ENCODE measurements at places on chromosomes 6 and 20.

GRCh38 chr20:4252005-4252404 is 236.6 kb upstream of the RNF24 start:
- DNase-seq, result no peak

- no peak for DNase-seq
Measured at GRCh38 chr6:33772082-33772830, 16.7 kb downstream of the LEMD2 start.

GRCh38 chr6:128672023-128672422 is 151.6 kb upstream of the PTPRK start:
- no peak for DNase-seq

DNA sequence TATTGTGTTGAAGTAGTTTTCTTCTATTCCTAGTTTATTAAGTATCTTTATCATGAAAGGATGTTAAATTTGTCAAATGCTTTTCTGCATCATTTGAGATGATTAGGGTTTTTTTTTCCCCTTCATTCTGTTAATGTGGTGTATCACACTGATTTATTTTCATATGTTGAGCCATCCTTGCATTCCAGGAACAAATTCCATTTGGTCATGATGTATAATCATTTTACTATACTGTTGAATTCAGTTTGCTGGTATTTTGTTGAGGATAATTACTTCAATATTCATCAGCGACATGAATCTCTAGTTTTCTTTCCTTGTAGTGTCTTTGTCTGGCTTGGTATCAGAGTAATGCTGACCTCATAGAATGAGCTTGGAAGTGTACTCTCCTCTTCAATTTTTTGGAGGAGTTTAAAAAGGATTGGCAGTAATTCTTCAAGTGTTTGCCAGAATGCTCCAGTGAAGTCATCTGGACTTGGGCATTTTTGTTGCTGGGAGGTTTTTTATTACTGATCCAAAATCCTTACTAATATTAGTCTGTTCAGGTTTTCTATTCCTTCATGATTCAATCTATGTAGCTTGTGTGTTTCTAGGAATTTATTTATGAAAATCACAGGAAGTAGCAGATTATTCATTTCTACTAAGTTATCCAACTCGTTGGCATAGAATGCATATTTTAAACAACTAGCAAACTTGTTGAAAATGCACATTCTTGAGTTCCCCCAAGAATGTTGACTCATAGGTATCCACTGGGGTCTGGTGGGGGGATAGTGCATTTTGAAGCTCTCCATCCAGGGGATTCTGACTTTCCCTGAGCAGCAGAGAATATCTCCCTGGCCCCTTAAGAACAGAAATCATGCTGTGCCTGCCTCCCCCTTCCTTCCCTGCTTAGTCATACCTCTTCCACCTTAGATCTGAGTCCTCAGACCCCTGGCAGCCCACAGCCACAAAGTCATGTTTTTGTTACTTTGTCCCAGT is 187.1 kb downstream of the BMP7 start:
- no peak for DNase-seq

DNA sequence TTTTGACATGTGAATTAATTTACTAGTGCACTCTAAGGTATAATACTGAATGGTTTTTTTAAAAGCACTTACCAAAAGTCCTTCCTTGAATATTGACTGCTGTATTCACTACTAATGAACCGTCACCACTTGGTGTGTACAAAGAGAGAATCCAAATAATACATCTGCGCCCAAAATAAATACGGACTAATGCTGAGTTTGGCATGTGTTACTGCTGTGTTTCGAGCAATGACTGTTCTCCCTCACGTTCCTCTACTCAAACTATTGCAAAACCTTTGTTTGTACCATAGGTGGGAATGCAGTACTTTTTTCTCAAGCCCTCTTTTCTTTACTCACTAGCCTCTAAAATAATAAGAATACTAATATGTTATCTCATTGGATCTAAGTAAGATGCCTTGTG is 305.5 kb downstream of the QKI start:
- DNase-seq, result no peak

DNA sequence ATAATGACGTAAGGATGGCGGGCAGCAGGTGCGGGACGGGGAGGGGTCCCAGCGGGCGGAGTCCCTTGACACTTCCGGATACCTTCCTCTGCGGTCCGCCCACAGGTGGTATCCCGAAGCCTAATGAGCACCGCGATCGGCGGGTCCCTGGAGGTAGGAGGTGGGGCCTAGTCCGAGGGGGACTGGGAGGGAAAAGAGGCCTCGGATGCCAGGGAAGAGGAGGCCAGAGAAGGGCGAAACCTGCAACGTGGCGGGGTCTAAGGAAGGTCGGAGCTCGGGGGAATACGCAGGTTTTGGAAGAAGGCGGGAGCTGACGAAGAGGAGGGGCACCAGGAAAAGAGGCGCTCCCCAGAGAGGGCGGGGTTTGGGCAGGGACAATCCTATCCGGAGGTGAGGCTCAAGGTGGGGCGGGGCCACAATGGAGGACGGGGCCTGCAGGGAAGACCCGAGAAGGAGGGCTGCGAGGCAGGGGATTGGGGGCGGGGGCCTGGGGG is 3.7 kb downstream of the PRSS16 start:
- DNase-seq, result no peak

- no peak for DNase-seq
Measured at GRCh38 chr6:163775313-163775712, 360.8 kb downstream of the QKI start.

GRCh38 chr20:25083773-25084625 is 2.1 kb upstream of the VSX1 start:
- no peak for DNase-seq

GRCh38 chr6:94133106-94133505 is 713.7 kb upstream of the EPHA7 start:
- DNase-seq, result no peak

GRCh38 chr20:21177767-21178166 is 51.9 kb downstream of the KIZ start:
- no peak for DNase-seq

DNA sequence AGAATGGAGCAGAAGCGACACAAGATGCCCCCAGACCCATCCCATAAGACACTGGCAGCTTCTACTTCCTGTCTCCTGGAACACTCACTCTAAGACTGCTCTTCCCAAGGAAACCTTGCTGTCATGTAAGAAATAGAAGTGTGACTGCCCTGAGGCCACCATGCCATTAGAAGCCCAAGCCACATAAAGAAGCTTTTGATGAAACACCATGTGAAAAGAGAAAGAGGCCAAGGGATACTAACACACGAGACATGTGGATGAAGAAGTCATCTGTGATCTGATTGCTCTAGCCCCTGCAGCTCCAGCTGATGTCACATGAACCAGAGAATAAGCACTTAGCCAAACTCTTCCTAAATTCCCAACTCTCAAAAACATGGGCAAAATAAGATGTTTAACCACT is 117.9 kb upstream of the PCSK2 start:
- no peak for DNase-seq

- no peak for DNase-seq
Measured at GRCh38 chr6:37092923-37093727, 76.8 kb upstream of the PIM1 start.

DNA sequence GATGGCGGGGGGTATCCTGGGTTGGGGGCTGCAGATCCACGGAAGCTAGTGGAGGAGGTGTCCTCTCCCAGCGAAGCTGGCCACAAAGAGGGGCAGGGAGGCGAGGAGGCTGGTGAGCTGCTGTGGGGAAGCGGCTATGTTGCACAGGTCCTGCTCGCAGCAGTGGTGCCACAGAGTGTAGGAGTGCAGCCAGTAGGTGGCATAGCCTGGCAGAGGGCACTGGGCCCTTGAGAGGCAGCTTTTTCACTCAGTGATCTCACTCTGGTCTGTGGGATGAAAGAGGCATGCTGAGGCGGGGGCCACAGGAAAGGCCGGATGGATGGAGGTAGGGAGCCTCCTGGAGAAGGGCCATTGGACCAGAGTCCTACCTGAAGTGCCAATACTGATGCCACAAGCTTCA is 2.9 kb upstream of the LY6G6D start:
- no peak for DNase-seq

- no peak for DNase-seq
Measured at GRCh38 chr6:71678091-71678490, 208.3 kb upstream of the RIMS1 start.

GRCh38 chr20:17334932-17335331 is 108.1 kb downstream of the PCSK2 start:
- DNase-seq, result peak; percentile 76

GRCh38 chr20:13022401-13023155 is 13.8 kb downstream of the SPTLC3 start:
- DNase-seq, result no peak

GRCh38 chr20:19802492-19803158 is 44.6 kb downstream of the RIN2 start:
- no peak for DNase-seq

Measured in SK-N-MC (cell line).